Stimulated activated CD4-positive, alpha-beta T cell treated with anti-CD3 and anti-CD28 coated beads, Interleukin-15, amount 100 ng/mL, for 1 hour (primary cell): ENCODE measurements at places on chromosomes 2 and 18.
A peak's percentile ranks its signal among the peaks of the same experiment; 100 is the strongest.

DNA sequence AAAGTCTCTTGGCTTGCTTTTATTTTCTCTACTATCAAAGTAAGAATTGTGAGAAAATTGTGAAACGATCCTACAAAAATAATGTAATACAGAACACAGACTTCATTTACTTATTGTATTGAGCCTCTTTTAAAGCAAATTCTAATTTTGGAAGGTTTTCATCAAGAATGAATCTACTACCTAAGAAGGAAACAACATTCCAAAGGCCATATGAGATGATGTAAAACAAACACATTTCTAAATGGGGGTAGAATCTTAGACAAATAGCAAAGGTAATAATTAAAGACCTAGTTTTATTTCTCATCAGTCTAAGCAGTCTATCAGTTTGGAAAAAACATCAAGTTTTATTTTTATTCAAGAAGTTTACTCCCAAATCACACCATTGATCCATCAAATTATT is 20.6 kb downstream of the FN1 start:
- no peak for DNase-seq

GRCh38 chr2:39845460-39846146 is 66.5 kb upstream of the THUMPD2 start:
- DNase-seq: no peak

DNA sequence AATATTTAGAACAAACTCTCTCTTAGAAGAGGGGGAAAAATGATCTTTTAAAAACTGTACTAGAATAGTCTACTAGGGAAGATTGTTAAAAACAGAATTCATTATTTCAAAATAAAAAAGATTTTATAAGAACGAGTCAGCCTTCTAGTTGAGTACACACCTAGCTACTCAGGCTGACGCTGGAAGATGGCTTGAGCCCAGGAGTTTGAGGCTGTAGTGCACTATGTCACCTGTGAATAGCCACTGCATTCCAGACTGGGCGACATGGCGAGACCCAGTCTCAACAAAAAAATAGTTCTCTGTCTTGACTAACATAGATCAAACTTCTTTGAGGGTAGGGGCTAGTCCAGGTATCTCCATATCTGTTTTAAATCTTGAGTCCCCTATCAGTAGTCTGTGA is 33.9 kb downstream of the ERLEC1 start:
- no peak for DNase-seq

DNA sequence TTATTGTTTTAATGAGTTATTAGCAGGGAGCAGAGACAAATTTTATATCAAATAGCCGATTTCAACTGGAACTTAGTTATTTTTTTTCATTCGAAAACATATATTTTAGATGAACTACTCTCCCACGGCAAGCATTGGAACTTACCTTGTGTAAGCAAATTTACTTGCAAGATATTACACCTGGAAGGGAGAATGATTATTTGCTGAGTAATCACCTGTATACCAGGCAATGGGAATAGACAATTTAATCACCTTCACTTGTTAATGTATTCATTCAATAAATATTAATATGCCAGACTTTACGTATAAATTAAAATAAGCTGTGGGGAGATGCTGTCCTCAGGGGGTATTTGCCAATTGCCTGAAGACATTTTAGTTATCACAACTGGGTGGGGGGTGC is 1069.9 kb upstream of the CHAC2 start:
- no peak for DNase-seq

- DNase-seq: peak; percentile 16
These were observed 278.0 kb downstream of the NEDD4L start for GRCh38 chr18:58321986-58322385.

DNA sequence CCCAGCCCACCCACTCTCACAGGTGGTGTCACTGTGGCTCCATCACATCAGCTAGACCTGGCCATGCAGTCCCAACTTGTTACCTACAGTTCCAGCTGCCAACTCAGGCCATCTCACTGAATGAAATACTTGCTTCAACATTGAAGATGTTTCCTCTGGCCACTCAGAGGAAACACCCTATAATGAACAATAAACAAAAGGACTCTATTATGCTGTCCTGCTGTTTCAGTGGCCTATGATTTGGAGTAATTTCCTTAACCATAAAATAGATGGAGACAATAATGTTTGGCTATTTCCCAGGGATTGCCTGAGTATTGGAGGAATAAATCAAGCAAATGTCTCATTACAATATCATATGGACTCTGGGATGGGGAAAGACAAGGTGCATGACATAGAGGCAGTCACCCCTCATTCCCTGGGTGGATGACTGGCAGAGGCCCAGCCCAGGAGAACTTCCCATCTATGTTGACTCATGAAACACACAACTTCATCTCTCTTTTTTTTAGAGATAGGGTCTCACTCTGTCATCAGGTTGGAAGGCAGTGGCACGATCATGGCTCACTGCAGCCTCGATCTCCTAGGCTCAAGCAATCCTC is 134.4 kb downstream of the TGIF1 start:
- DNase-seq: no peak

DNA sequence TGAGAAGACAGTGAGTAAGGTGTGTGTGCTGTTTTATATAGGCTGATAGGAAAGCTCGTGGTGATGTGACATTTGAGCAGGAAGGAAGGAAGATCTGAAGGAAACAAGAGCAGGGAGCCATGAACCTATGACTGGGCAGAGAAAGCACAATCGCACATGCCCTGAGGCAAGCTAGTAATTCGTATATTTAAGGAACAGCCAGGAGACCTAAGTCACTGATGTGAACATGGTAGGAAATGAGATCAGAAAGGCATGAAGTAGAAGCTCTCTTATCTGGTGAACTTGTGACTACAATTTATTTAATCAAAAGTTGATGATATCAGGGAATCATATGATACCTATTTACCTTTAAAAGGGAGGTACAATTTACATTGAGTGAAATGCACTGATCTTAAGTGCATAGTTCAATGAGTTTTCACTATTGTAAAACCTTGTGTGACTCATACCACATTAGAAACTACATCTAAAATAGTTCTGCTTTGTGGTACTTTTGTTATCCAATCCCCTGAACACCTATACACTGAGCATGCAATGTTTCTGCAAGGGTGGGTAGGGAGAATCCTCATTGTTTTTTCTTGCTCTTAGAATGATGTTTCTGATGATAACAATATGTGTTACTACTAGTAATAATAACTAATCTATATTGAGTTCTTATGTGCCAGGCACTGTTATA is 67.5 kb downstream of the GALNT13 start:
- DNase-seq: no peak

- no peak for DNase-seq
These were observed 195.4 kb upstream of the KLHL14 start for GRCh38 chr18:32968248-32968647.
